ENCODE measurements at places on chromosomes 7 and 10.

- DNase-seq: no peak
Observed at GRCh38 chr7:27314111-27314510, 71.5 kb downstream of the EVX1 start.

- no peak for DNase-seq
Observed at GRCh38 chr10:6130848-6131470, 42.1 kb downstream of the RBM17 start.

GRCh38 chr7:100444311-100445278 lies 8.3 kb upstream of the PPP1R35 start:
- no peak for DNase-seq

DNA sequence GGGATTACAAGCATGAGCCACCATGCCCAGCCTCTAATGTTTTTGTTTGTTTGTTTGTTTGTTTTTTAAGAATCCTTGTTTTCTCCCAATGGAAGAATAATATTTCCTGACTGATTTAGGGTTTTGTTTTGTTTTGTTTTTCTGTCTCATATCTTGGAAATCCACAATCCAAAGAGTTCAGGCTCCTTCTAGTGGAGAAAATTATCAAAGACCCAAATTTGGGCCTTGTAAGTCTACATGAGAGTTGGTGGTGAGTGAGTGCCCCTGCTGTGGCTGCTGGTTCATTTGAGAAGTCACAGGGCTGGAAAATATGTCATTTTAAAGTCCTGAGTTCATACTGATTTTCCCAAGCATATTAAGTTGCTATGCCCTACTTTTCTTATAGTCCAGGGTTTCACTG lies 33.5 kb upstream of the KLHL7 start:
- DNase-seq: no peak

DNA sequence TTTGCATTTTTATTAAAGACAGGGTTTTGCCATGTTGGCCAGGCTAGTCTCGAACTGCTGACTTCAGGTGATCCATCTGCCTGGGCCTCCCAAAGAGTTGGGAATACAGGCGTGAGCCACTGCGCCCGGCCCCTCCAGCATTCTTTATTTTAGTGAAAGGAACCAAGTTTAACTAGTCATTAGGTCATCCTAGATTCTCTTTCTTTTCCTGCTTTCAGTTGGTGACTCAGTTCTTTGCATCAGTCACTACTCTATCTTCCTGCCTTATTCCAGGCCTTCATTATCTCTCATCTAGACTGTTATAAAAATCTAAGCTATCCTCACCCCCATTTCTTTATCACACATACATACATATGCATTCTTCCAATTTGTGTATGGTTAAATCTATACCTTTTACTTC lies 63.7 kb downstream of the PRSS58 start:
- DNase-seq: no peak
